C1 segment of cervical spinal cord (tissue), 14 donors: ENCODE measurements at places on chromosomes 11 and 22.

GRCh38 chr11:14317659-14318325 lies 41.2 kb downstream of the RRAS2 start:
- no peak for DNase-seq

GRCh38 chr22:29998627-29999384 lies 81.5 kb upstream of the HORMAD2 start:
- no peak for DNase-seq

DNA sequence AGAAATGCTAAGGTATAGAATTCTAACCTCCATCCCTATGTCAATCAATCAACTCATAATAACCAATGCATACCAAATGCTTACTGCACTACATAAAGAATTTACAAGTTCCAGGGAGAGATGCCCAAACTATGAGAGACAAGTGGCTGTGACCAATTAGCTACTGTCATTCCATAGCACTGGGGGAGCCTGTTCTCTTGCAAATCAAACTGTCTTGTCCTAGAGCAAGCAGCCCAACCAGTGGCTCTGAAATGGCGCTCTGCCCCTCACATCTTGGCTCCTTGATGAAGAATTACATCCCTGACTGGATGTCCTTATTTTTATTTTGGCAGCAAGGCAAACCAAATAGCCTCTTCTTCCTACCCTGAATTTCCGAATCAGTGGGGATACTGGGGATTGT lies 272.4 kb upstream of the SYN3 start:
- DNase-seq = no peak

- DNase-seq = no peak
Measured at GRCh38 chr11:71339396-71339881, 87.1 kb upstream of the SHANK2 start.

DNA sequence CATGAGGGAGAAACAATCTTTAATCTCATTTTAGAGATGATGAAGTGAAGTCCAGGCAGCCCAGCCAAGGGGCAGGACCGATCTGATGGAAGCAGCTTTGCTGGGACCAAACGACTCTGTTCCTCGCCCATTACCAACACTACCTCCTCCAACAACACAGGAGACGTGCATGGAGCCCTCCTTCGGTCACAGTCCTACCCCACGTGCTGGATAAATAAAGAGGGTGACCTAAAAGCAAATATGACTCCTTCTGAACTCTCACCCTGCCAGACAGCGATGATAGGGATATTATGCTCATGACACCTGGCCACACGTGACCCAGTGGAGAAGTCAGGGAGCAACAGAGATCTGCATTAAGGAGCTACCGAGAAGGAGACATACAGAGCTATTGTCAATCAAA lies 26.0 kb downstream of the SCGB1A1 start:
- no peak for DNase-seq

- DNase-seq = no peak
Measured at GRCh38 chr22:28435140-28435768, 244.4 kb downstream of the TTC28 start.

- DNase-seq = no peak
Measured at GRCh38 chr11:114522818-114523217, 36.9 kb downstream of the NXPE1 start.

GRCh38 chr11:93236741-93237675 lies 39.2 kb upstream of the SLC36A4 start:
- no peak for DNase-seq

DNA sequence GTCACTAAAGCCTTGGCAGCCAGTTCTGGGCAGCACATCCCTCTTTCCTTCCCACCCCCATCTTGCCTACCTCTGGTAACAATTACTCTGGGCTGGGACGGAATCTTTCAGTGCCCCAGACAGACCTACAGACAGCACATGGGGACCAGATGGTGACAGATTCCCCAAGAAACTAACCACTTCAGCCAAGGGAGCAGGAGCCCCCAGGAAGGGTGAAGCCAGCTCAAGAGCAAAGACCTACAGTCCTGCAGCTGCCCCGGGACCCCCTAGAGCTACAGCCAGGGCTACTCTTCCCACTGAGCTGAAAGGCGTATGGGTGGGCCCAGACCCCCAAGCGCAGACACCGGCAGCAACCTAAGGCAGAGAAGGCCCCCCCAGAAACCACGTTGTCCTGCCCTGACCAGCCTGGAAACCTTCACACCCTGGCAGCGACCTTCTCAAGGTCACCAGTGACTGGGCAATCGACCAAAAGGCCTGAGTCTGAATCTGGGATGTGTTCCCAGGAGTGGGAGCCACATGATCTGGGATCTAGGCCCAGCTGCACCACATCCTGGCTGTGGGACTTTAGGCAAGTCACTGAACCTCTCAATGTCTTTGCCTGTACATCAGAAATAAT lies 65.8 kb downstream of the LRRC32 start:
- no peak for DNase-seq

DNA sequence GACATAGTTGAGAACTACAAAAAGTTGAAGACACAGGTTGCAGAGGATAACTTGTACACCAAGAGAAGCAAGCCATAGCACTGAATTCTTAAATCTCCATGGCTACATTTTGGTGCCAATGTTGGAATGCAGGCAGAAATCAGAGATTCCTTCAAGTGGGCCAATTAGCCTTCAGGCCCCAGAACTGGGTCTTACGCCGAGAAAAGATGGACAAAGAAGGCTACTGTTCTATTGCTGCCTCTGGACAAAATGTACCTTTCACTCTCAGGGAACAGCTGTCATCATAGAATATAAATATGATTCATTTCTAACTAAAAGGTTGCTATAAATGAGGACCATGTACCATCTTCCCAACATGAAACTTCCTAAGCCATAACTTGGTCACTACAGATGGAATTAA lies 13.7 kb downstream of the TMEM216 start:
- no peak for DNase-seq

DNA sequence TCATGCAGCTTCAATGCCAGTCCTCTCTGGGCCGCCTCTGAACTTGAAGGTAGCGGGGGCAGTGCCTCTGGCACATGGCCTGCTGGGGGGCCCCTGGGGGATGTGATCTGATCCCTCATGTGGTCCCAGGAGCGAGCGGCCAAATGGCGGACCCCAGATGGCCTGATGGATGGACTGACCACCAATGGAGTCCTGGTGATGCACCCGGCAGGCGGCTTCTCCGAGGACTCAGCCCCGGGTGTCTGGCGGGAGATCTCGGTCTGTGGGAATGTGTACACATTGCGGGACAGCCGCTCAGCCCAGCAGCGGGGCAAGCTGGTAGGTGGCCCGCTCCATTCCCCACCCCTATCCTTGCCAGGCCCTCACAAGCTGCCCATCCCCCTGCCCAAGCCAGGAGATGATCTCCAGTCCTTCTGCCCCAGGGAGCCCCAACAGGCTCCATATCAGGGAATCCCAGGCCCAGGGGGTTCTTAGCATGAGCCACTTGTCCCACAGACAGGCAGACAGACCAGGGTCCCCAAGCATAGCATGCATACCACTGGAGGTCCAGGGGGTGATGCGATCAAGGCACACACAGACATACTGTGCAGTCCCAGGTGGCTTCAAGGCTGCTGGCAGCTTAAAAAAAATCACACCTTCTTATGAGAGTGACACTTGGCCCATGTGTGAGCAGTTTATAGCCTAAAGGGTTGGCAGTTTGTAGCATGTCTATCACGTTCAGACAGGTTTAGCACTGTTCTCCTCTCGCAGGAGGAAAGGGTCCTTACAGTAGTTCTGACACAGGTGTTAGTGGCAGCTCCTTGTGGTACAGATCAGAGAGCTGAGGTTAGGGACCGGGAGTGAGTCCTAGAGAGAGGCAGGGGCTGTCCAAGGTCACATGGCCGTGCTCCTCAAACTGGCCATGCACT lies 6.4 kb upstream of the DPP3 start:
- no peak for DNase-seq

GRCh38 chr22:48358886-48359612 lies 1468.6 kb downstream of the BRD1 start:
- DNase-seq = no peak

DNA sequence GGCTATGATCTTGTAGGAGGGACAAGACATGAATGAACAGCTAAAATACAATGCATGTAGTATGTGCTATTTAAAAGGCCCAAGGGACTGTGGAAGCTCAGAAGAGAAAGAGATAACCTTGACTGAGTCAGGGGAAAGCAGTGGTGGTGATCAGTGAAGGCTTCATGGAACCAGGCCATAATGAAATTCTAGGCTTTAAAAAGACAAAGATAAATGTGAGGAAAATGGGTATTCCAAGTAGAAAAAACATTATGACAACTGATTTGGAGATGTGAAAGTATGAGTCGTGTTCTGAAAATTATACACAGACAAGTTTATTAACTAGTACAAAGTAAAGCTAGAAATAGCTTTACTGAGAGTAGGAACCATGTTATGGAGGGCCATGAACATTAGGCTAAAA lies 189.8 kb downstream of the SOX6 start:
- DNase-seq = no peak

- DNase-seq = no peak
Measured at GRCh38 chr11:123144707-123145106, 50.3 kb downstream of the CLMP start.

DNA sequence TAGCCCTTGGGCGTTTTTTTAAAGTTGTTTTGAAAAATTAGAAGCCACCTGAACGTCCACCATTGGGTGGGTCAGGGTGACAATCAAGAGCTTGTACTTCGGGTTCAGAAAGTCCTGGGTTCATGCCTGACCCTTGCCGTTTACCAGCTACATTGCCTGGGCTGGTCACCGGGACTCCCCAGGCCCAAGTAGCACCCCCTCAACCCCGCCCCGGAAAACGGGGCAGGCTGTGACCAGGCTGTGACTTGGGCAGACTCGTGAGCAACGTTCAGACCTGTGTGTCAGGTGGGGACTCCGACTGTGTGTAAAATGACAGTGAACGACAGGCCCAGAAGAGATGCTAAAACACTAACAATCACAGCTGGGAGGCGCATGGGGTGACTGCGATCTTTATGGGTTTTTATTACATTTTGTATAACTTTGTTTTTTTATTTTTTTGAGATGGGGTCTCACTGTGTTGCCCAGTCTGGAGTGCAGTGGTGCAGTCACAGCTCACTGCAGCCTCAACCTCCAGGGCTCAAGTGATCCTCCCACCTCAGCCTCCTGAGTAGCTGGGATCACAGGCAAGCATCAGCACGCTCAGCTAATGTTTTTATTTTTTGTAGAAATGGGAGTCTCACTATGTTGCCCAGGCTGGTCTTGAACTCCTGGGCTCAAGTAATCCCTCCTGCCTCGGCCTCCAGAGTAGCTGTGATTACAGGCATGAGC lies 56.8 kb downstream of the TRMU start:
- no peak for DNase-seq

GRCh38 chr11:132784441-132784840 lies 747.9 kb downstream of the OPCML start:
- no peak for DNase-seq

GRCh38 chr11:934527-934926 lies 8.9 kb downstream of the AP2A2 start:
- no peak for DNase-seq

GRCh38 chr11:43984519-43985385 lies 42.3 kb downstream of the C11orf96 start:
- DNase-seq = no peak

DNA sequence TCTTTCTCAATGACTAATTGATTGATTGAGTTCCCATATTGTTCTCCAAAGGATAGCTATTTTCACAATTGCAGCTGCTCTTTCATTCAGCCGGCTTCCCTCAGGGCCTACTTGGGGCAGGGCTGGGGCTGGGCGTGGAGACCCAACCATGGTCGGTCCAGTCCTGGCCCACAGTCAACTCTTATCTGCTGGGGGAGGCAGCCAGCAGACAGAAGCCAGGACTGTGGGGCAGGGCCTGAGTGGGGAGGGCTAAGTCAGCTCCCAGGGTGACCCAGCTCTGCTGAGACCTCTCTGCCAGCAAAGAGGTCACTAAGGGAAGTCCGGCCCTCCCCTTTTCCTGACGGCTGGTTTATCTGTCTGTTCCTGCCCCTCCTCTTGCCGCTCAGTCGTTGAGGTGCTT lies 735.2 kb downstream of the TBC1D22A start:
- no peak for DNase-seq

DNA sequence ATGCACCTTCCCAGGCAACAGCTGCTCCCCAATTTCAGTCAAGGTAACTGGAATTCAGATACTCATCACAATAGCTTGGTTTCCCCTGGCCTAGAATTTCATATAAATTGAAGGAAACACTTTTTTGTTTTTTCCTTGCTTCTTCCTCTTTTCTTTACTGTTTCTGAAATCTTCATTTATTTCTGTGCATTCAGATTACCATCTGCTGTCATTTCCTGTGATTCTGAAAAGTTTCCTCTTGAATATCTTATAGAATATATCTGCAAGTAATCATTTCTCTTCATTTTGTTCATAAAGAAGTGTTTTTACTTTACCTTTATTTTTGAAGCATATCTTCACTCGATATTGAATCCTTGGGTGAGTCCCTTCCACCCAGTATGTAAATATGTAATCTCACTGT lies 85.3 kb downstream of the GAB4 start:
- DNase-seq = no peak

- no peak for DNase-seq
Measured at GRCh38 chr22:19056951-19057401, 65.2 kb downstream of the DGCR2 start.

DNA sequence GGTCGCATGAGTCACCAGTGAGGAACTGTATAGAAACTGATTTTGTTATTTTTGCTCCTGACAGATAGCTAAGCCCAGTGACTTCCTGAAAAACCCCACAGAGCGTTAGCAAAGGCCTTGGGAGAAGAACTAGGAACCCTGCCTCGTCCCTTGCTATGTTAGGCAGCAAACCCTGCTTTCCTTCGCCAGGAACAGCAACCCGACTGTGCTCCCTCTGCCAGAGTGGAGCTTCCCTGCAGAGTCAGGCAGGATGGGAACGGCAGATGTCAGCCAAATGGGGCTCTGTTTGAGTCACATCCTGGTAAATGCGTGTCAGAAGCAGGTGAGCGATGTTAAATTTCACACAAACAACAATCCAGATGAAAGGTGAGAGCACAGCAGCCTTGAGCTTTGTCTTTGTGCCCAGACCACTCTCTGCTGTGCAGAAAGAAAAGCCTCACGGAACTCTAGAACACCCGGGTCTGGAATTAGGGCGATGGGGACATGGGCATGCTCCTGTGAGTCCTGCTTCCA lies 186.6 kb downstream of the ADAMTS15 start:
- no peak for DNase-seq

GRCh38 chr22:49825944-49826602 lies 1.6 kb downstream of the BRD1 start:
- no peak for DNase-seq

DNA sequence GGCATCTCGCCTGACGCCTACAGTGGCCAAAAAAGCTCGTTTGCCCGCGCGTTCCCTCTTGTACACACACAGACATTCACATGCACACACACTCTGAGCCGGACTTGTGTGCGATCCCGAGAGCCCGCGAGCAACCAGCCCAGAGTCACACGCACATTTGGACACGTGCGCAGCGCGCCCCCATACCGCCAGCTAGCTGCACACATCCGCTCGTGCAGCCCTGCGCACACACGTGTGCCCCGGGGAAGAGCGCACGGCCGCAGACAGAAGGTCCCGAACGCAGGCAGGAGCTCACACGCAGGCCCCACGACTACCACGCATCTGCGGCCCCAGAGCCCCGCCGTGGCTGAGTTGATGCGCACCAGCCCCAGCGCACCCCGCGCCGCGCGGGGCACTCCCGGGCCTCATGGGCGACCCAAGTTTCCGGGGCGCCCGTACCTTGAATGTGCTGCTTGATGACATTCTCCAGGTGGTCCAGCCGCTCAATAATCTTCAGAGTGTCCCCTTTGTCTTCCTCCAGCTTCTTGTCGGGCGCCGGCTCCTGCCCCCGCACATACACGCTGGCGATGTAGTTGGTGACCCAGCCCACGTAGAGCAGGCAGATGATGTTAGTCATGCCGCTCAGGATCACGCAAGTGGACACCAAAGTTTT lies 758 bp downstream of the GALNT18 start:
- DNase-seq = no peak
